Cardiac fibroblast (primary cell): ENCODE measurements at places on chromosomes 5 and 9.

GRCh38 chr5:1725641-1726468 is 73.8 kb downstream of the MRPL36 start:
- no peak for DNase-seq

DNA sequence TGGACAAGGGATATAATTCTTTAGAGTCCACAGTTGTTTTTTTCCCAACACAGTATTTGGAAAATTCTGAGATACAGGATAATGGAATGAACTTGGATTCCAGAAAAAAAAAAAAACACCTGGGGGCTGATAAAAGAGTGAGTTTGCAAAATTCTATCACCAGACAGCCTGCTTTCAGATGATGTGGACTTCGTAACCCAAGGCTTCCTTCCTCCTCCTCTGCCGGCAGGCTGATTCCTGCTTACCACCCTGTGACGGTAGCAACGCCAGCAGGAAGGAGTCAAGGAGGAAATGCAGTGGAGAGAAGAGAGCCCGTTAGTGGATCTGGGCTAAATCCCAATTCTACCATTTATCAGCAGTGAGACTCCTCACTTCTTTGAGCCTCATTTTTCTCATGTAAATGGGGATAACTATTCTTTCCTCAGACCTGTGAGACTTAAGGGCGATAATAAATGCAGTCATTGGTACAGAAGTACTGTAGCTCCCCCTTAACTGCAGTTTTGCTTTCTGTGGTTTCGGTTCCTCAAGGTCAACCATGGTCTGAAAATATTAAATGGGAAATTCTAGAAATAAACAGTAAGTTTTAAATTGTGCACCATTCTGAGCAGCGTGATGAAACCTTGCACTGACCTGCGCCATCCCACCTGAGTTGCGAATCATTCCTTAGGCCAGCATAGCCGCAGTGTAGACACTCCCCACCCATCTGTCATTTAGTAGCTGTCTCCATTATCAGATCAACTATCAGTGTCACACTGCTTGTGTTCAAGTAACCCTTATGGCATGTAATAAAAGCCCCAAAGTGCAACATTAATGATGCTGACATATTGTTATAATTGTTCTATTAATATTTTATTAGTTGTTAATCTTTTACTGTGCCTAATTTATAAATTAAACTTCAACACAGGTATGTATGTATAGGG is 71.4 kb downstream of the DCP2 start:
- DNase-seq, result no peak

- no peak for DNase-seq
These were observed 29.7 kb downstream of the RLN2 start for GRCh38 chr9:5274770-5275169.

GRCh38 chr5:103275851-103276250 is 17.3 kb downstream of the MACIR start:
- no peak for DNase-seq

GRCh38 chr5:124707520-124707919 is 38.9 kb downstream of the ZNF608 start:
- DNase-seq, result no peak

- DNase-seq, result peak; percentile 59
These were observed 807 bp upstream of the PLGRKT start for GRCh38 chr9:5438301-5439162.
